ENCODE measurements at places on chromosomes 2 and 18.

- no peak for DNase-seq
Observed at GRCh38 chr2:28687171-28687570, 64.5 kb upstream of the PPP1CB start.

- no peak for DNase-seq
Observed at GRCh38 chr2:52877703-52878102, 889.9 kb upstream of the CHAC2 start.

- DNase-seq: no peak
Observed at GRCh38 chr18:62651276-62652056, 63.9 kb upstream of the PHLPP1 start.

DNA sequence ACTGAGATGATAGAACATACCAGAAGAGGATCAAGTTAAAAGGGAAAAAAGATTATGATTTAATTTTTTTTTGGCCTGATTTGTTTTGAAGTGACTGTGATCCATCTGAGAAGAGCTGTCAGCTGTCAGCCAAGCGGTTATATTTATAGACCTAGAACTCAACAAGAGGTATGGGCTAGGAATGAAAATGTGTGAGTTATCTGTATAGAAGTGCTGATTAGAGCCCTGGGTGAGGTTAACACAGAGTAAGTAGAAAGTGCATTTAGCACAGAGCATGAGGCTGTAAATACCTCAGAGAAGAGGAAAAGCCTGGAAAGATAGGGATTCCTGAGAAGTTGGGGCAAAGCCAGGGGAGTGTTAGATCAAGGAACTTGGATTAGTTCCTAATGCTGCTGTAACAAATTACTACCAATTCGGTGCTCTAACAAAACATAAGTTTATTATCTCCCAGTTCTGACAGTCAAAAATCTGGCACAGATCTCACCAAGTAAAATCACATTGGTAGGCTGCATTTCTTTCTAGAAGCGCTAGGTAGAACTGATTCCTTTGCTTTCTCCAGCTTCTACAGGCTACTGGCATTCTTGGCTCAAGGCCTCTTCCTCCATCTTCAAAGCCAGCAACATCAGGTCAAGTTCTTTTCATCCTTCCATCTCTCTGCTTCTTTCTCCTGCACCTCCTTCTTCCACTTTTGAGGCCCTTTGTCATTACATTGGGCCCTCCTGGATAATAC, 197.4 kb upstream of the SPHKAP start:
- DNase-seq: no peak

- no peak for DNase-seq
Observed at GRCh38 chr2:240624950-240625621, at the start of gene GPR35. Gene GPR35, plus strand, starts transcription at chr2:240625480. Its CDS starts 4,473 bp downstream, at chr2:240629953.

- DNase-seq: no peak
Observed at GRCh38 chr2:19671311-19671710, 230.5 kb downstream of the TTC32 start.

- DNase-seq: no peak
Observed at GRCh38 chr2:67565761-67566160, 168.6 kb downstream of the ETAA1 start.

DNA sequence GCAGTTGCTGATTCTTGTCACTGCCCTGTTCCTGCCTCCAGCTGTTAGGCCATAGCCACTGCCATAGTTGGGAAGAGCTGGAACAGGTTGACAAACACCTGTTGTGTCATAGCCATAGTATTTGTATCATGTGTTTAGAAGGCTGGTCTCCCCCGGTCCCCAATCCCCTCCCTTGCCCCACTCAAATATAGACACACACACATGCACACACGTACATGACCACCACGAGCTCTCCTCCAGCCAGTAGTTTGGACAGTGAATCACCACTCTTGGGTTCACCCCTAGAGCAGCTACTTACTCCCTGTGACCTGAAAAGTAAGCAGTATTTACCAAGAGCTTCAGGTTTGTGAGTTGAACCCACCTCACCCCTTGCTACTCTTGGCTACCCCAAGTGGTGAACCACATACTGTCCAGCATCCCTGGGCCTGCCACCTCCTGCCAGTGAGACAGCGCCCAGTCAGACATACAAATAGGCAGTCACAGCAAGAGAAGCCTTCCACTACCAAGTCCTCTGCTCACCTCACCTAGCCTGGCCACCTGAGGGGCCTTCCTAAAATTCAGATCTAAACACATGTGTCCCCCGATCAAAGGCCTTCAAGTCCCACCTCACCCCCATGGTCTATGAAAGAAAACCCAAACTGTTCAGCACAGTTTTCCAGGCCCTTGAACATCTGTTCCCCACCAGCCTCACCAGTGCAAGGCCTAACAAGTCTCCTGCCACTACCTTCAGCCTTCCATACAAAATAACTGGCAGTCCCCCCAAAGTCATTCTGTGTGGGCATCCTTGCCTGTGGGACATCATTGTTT, 7.1 kb downstream of the PCBP1 start:
- DNase-seq: no peak

DNA sequence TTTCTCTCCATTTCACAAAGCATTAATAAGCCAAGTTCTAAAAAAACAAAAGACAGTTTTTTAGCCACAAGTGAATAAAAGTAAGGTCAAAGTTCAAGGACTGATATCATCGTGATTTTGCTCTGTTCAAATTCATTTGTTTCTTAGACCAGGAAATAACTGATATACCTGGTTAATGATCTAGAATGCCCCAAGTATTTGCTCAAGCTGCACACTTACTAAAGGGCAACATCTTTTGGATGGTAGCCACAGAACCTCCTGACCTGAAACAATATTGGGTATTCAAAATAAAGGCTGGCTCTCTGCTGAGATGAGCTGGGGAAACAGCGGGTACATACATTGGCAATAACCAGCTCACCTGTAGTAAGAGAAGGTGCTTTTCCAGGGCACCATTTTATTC, 314.7 kb upstream of the LYPD1 start:
- no peak for DNase-seq

Measured in iPS DF 19.7 (cell line).